Motor neuron (in vitro differentiated cells): ENCODE measurements at places on chromosomes 11 and 22.

GRCh38 chr11:70323806-70324205 lies 53.3 kb downstream of the PPFIA1 start:
- ATAC-seq = no peak

DNA sequence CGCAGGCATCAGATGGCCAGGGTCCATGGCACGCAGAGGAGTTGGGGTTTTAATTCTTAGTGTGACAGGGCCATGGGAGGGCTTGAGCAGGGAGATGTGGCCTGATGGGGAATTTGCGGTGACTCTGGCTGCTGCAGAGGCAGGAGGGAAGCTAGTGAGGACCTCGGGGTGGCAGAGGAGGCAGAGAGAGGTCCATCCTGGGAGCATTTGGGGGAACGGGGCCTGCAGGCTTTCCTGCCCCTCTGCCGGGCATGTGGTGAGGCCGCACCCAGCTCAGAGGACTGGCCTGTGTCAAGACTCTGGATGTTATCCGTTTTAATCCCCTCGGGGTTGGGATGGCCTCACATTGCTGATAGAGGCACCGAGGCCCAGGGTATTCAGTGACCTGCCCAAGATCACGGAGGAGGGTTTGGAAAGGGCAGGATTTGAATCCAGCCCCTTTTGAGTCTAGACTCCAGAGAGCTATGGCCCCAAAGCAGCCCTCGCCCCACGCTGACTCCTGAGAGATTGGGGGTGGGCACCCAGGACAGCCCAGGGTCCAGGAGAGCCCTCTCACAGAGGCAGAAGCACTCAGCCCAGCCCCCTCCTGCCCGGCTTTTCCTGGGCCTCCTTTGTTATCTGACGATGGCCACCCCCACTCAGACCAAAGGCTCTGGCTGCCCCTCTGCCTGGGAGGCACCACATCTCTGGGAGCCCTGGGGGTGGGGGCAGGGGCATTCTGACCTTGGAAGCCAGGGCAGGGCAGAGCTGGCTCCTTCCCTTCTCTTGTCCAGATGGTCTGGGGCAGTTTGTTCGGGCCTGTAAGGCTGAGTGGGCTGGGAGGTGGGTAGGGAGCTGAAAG lies 13.9 kb downstream of the MGAT3 start:
- ATAC-seq = peak; percentile 8

DNA sequence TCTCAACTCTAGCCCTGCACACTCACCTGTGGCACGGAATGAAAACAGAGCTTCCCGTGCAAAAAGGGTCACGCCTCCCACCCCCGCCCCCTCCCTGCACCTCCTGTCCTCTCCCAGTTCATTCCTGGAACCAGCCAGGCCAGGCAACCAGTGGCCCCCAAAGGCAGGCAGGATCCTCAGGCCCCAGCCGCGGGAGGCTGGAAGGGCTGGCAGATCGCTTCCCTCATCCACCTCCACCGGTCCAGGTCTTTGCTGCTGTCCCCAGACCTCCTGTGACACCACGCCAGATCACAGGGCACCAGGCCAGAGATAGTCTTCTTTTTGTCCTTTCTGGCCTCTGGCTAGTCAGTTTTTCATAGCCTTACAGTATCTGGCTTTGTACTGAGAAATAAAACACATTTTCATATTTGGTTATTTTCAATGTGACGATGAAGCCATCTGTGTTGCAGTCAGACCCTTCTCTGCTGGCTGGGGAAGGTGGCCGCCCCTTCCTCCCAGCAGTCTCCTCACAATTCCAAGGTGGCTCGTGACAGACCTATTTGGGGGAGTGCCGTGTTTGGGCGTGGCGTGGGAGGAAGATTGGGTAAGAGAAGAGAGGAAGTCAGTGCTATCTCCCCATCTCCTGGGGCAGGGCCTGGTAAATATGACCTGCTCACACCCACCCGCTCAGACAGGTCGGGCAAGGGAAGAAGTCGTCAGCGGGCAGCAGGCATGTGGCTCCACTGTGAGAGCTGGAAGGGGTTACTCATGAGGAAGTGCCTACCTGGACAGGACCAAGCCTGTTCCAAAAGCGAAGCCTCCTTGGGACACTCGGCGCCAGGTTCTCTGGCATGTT lies 9.1 kb downstream of the SSH3 start:
- no peak for ATAC-seq

- ATAC-seq = no peak
Measured at GRCh38 chr22:30332551-30332950, 5.8 kb upstream of the TBC1D10A start.

GRCh38 chr22:30721741-30722140 lies 27.1 kb downstream of the OSBP2 start:
- no peak for ATAC-seq

- ATAC-seq = peak; percentile 56
Measured at GRCh38 chr11:63510360-63511047, 4.6 kb downstream of the LGALS12 start.

GRCh38 chr11:45394294-45395085 lies 108.3 kb upstream of the SYT13 start:
- no peak for ATAC-seq

GRCh38 chr11:33959855-33960400 lies 68.1 kb upstream of the LMO2 start:
- no peak for ATAC-seq

- ATAC-seq = peak; percentile 10
Measured at GRCh38 chr11:65559951-65560537, 1.9 kb upstream of the LTBP3 start.

DNA sequence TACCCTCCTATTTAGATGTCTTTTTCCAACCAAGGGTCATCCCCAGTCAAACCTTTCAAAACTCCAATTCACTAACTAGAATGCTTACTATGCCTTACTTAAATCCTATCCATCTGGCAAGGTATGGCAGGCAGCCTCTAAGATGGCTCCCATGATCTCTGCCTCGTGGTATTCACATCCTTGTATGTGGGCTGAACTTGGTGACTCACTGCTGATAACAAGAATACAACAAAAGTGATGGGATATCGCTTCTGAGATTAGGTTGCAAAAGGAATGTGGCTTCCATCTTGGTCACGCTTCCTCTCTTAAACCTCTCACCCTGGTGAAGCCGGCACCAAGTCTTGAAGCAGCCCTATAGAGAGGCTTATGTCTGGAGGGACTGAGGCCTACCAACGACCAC lies 29.6 kb upstream of the UPB1 start:
- no peak for ATAC-seq

DNA sequence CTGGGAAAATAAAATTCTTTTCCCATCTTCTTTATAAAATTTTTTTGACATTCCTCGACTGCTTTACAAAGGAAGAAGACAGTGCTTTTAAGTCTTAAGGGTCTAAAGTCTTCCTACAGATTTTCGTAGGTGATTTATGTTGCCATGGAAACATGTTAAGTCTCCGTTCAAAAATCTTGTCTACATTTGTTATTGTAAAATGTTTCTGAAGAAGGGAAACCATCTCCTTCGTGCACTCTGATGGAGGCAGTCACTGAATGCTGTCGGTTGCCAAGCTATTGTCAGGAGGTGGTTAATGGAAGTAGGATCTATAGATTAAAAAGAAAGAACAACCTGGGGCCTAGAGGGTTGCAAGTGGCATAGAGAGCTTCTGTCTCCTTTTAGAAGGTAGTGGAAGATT lies 52.6 kb downstream of the MAP6 start:
- no peak for ATAC-seq

- peak; percentile 72 for ATAC-seq
Measured at GRCh38 chr11:34907934-34908593, 8.1 kb downstream of the APIP start.

DNA sequence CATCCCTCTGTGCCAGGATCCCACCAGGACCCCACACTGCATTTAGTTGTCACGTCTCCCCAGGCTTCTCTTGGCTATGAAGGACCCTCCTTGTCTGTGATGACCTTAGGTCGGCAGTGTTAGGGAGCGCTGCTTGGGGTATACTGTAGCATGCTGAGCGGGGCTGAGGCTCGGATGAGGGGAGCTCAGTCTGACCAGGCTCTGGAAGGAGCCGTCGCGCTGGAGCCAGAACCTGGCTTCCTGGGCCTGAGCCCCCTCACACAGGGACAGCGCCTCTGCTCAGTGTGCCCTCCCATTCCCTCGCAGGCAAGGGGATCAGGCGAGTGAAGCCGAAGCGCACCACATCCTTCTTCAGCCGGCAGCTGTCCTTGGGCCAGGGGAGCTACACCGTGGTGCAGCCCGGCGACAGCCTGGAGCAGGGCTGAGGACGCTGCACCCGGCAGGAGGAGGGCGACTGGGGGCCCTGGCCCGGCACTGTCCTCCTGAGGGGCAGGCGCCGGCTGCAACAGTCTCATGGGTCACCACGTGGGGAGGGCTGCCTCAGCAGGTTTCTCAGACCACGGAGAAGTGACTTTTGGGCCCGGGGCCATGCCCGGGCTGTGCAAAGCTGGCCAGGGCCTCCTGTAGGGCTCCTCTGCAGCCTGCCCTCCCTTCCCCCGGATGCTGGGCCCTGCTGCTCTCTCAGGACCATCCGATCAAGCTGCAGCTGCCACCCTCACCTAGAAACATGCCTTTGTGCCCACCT lies 11.5 kb upstream of the NEAT1 start:
- ATAC-seq = no peak

DNA sequence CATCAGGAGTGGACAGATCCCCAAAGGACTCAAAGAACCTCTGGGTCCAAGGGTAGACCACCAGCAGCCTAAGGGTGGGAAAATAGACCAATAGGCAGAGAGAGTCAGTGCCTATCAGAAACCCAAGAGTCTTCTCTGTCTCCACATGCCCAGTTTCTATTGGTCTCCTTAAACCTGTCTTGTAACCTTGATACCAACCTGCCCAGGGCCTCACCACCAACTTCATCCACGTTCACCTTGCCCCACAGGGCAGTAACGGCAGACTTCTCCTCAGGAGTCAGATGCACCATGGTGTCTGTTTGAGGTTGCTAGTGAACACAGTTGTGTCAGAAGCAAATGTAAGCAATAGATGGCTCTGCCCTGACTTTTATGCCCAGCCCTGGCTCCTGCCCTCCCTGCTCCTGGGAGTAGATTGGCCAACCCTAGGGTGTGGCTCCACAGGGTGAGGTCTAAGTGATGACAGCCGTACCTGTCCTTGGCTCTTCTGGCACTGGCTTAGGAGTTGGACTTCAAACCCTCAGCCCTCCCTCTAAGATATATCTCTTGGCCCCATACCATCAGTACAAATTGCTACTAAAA lies at the start of gene HBB:
HBB (minus strand) TSS at position 340 of the 579 bp plus-strand sequence; CDS start at position 290, 50 bp downstream.
- no peak for ATAC-seq

GRCh38 chr11:104320097-104320496 lies 156.2 kb upstream of the PDGFD start:
- ATAC-seq = no peak

DNA sequence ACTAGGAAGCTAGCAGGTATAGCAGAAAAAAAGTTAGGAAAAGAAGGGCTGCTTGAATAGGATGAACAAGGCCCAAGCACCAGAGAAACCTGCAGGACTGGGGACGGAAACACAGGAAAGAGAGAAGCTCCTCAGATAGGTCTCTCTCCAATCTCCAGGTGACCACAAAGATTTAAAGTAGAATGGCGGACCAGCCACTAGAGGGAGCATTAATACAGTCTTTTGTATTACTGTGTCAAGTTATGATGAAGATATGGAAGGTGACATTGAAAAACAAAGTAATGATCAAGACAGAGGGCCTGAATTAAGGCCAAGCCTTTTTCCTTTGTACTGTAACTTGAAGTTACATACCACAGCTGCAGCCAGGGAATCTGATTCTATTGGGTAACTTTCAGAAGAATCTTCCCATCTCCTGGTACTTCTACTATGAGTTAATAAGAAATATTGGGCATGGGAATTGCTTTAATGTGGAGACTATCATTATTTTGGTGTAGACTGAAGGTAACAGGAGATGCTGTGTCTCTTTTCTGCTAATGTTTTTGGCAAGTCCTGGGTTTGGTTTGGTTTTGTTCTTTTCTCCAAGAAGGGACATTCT lies 33.8 kb downstream of the OR2AG2 start:
- peak; percentile 72 for ATAC-seq

GRCh38 chr11:57290288-57290687 lies 34.5 kb downstream of the TNKS1BP1 start:
- no peak for ATAC-seq

- ATAC-seq = no peak
Measured at GRCh38 chr11:3120071-3120792, 44.9 kb downstream of the OSBPL5 start.

DNA sequence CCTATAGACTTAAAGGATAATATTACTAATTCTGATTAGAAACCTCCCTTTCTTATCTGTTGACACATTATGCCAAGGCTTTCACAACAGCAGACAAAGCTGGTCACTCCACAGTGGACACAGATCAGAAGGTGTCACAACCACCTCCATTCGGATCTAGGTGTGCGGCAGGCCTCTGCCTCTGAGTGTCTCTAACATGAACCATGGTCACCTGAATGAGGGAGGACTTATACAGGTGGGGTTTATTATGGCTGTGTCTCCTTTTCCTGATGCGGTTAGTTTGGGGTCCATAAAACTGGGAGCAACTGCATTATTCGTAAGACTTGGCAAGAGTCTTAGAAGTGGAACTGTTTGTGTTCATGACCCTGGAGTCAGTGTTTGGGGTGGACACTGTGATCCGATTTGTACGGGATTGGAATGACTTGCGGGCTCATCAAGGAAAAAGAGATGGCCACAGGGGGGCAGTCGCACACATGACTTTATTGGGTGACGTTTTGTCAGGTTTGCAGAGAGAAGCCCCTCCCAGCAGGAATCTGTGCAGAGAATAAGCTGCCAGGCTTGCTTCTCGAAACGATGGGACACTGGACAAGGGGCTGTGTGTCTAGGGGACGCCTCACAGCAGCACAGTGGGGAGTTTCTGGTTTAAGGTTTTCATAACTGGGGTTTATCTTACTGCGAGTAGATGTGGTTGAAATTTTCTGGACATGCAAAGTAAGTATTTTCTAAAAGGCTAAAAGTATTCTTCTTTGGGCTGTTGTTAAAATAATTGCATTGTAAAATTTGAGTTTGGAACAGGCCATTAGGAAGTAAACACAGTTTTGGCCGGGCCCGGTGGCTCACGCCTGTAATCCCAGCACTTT lies 90.6 kb downstream of the GAB4 start:
- peak; percentile 91 for ATAC-seq

GRCh38 chr11:12092714-12093113 lies 17.7 kb upstream of the MICAL2 start:
- no peak for ATAC-seq

DNA sequence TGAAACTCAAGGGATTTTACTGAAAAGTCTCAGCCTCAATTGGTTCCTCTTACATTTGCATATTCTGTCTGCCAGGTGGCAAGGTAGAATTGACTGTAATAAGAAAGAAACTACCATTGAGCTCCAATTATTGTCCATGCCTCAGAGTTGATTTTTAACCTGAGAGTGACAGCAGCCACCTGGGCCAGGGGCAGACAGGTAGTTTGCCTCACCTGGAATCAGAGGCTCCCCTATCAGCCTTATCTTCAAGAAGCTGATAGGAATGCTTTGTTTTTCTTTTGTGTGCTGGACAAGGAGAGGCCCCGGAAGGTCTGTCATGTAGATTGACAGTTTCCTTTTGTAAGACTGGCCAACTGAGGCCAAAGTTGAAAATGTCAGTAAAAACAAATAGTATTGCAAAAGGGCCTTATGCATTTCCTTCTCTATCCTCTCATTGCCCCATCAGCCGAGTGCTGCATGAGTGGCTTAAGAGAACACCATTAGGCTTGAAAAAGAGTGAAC lies 34.1 kb downstream of the CD44 start:
- ATAC-seq = no peak
